Activated CD8-positive, alpha-beta T cell treated with anti-CD3 and anti-CD28 coated beads, Interleukin-2, amount 10 ng/mL, durations not matched to agents 7 days and 5 days (primary cell): ENCODE measurements at places on chromosomes 13 and 19. TPM values are rescaled to one million over a fixed set of nuclear protein-coding genes. Genes with fewer than 3 reads are reported as not detected.

Gene NLRP5
- total RNA-seq, result not detected

Gene NUDT19
- 14.3 TPM for total RNA-seq

Gene ALOX5AP
- total RNA-seq, result 75.4 TPM

Gene TMEM59L
- total RNA-seq, result not detected

GRCh38 chr13:29935309-29935981 lies 85.0 kb upstream of the UBL3 start:
- DNase-seq, result peak; percentile 90

- no peak for DNase-seq
Observed at GRCh38 chr13:27704681-27705080, 83.0 kb downstream of the POLR1D start.

DNA sequence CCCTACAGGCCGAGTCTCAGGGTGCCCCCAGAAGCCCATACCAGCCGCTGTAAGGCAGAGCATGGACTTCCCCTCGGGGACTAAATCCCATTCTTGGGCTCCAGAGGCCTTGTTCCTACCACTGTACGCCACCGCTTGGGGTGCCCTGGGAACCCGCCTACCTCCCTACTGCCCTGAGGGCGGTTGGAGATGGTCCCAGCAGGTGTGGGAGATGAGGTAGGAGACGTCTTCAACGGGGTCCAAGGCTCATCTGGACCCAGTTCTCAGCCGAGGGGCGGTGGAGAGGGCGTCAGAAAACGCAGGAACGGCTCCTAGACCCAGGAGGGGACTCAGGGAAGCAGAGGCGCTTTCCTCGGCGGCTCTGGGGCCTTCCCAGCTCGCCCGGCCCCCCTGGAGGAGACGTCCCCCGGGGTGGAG lies 833 bp upstream of the ZIK1 start:
- no peak for DNase-seq

DNA sequence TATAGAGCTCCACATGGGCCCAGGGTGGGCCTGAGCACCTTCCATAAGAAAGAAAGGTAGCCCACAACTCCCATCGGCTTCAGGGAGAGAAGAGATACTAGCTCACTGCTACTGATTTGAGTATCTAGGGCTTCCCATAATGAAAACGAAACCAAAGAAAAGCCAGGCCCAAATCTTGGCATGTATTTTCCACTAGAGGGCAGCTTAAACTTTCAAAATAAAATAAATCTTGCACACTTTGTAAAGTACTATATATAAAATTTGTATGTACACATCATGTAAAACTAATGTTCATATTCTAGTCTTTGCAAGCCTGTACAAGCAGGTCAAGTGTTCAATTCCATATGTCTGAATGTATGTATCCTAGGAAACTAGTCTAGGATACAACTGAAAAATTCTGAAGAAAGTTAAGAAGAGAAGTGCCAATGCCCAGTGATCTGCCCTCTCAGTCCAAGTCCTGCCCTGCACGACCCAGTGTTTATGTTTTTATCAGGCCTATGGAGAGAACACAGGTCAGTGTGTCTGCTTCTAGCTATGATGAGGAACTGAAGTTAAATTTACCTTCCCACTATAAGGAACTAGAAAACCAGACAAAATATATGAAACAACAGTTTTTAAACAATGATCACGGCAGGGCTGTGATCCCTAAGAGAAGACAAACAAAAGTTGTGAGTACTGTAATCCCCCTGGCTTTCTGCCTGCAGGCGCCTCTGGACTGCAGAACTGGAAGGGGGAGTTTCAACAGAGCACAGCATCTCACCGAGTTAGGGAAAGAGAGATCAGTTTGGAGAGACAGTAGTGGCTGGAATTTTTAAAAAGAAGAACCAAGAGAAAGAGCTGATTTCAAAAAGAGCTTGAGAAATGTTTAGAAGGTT lies 475.7 kb downstream of the UQCRFS1 start:
- DNase-seq, result peak; percentile 35

GRCh38 chr13:94140027-94140426 lies 339.5 kb downstream of the DCT start:
- DNase-seq, result no peak

- no peak for DNase-seq
Observed at GRCh38 chr13:21625366-21625765, 21.4 kb upstream of the MICU2 start.
